ENCODE measurements at places on chromosomes 5 and 9.

DNA sequence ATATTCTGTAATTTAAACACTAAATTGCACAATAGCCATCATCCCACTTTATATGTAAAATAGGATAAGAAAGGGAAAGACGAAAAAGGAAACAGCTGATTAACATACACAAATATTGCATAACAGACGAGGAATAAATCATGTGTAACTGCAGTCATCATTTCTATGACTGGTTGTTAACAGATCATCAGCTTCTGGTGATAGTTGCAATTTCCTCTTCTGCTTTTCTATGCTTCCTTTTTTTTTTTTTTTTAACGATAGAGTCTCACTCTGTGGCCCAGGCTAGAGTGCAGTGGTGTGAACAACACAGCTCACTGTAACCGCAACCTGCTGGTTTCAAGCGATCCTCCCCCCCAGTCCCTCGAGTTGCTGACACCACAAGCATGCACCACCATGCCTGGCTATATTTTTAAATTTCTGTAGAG is 22.5 kb upstream of the JAKMIP2 start:
- H3K36me3 ChIP-seq = no peaks in the 10 kb centered on the region
- H3K4me1 ChIP-seq = peaks cover 28% of the 10 kb centered on the region
- H3K27me3 ChIP-seq = no peaks in the 10 kb centered on the region
- no peak overlapping the region for H3K4me3 ChIP-seq

DNA sequence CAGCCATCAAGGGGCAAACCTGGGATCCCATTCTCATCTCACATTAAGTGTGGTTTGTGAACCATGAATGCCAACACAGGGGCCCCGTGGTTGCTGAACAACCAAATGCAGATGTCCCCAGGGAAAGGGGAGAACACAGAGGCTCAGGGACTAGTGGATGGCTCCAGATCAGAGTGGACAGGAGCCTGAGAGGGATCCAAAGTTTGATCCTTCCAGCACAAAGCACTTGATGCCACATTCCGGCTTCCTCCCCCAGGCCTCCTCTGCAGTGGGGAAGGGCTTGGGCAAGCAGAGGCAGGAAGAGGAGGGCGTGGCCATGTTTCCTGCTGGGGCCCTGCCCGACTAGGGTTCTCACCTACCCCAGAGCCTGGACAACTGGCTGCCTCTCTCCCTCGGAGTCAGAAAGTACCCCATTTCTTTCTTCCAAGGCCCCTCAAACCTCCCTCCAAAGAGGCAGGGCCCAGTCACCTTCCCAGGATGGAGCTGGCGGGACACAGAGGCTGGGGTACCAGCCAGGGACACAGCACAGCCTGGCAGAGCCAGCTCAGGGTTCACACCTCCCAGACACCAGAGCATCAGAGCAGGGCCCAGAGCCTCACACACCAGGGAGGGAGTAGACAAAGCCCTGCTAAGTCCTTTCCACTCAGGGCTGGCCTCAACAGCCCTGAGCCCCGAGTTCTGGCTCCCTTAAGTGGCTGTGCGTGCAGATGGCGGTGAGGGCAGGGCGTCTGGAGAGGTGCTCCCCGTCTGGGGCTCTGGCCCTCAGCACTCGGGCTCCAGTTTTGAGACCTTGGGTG is 4.3 kb upstream of the RNF44 start:
- peak; percentile 66 for DNase-seq
- peaks cover 37% of the 10 kb centered on the region for H3K4me1 ChIP-seq

- DNase-seq = no peak
- H3K4me3 ChIP-seq = no peak overlapping the region
- H3K4me1 ChIP-seq = no peaks in the 10 kb centered on the region
- peaks cover 5% of the 10 kb centered on the region for H3K27me3 ChIP-seq
- H3K27ac ChIP-seq = no peak overlapping the region
Observed at GRCh38 chr5:131974622-131974955, 29.1 kb upstream of the MEIKIN start.

GRCh38 chr9:4620881-4621555 is 41.1 kb upstream of the PLPP6 start:
- no peak overlapping the region for H3K4me3 ChIP-seq
- no peaks in the 10 kb centered on the region for H3K4me1 ChIP-seq
- DNase-seq = no peak
- H3K36me3 ChIP-seq = peaks cover 59% of the 10 kb centered on the region
- no peaks in the 10 kb centered on the region for H3K27me3 ChIP-seq

- no peak overlapping the region for H3K27ac ChIP-seq
- DNase-seq = peak; percentile 14
Observed at GRCh38 chr5:55920784-55921183, 69.6 kb downstream of the IL31RA start.

- no peak overlapping the region for H3K4me3 ChIP-seq
- H3K27ac ChIP-seq = no peak overlapping the region
- no peak for DNase-seq
- H3K27me3 ChIP-seq = no peaks in the 10 kb centered on the region
- no peaks in the 10 kb centered on the region for H3K4me1 ChIP-seq
- no peaks in the 10 kb centered on the region for H3K36me3 ChIP-seq
Observed at GRCh38 chr5:10471677-10472076, 30.0 kb downstream of the ROPN1L start.

Measured in A673 (cell line).